CD4-positive, alpha-beta T cell treated with Interleukin-17A for 1 hour (primary cell): ENCODE measurements at places on chromosomes 4 and X.

- no peak for DNase-seq
Measured at GRCh38 chr4:76293772-76294171, 12.8 kb upstream of the STBD1 start.

- no peak for DNase-seq
Measured at GRCh38 chr4:151484396-151485102, 75.6 kb downstream of the FHIP1A start.

- no peak for DNase-seq
Measured at GRCh38 chr4:30495251-30495650, 224.9 kb upstream of the PCDH7 start.

DNA sequence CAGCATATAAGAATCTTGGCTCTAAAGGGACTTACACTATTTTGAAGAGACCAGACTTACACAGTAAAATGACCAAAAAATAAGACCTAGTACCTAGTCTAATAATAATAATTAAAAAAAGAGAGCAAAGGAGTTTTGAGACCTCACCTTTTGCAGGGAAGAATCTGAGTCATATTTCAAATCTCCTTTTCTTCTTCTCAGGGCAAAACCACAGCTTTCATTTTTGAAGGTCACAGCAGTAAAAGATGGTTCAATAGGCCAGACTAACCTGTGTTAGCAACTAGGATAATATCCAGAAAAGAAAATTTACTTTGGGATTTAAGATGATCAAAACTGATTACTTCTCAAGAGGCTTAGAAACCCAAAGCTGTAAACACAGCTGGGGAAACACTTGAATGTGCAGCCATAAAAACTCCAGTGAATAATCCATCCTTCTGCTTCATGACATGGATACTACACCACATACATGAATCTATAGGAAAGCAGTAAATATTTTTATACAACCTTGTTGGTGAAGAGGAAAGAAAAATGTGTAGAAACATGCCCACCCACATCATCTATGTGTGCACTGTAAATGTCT lies 25.9 kb upstream of the LNX1 start:
- no peak for DNase-seq

DNA sequence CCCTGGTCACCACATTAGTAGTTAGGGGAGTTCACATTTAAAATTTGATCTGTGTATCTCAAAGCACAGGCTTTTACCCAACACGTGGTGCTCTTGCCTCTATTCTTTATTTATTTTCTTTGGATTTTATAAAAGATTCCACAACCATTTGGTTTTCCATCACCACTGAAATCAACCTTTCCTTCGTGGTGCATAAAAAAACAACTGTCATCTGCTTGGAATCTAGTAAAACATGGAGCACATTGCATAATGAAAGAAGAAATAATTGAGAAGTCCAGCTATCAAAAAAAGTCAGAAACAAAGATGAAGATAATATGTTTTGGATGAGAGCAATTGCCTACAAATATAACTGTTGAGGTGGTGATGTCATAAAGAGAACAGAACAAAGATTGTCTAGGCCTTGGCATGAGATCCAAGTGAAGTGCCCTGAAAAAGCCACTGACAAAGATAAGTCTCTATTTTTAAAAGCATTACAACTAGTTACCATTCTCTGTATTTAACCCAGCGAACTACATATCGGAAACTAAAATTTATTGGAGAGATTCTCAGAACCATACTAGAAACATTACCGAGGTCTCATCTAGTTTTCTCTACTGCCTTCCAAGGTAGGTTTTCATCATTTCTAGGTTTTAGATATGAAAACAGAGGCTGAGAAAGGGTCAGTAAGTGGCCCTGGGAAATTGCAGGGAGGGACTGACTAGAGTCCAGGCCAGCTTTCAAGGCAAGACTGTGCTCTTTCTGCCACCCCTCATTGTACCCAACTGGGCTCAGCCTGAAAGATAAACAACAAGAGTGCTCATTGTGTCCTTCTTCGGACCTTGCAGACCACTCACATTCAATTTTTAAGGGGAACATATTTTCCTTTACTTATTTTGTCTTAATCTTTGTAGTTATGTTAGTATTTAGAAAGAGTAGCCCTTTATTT lies 127.3 kb downstream of the MAD2L1 start:
- DNase-seq, result no peak

- DNase-seq, result no peak
Measured at GRCh38 chr4:181685911-181686310, 557.3 kb upstream of the TENM3 start.

DNA sequence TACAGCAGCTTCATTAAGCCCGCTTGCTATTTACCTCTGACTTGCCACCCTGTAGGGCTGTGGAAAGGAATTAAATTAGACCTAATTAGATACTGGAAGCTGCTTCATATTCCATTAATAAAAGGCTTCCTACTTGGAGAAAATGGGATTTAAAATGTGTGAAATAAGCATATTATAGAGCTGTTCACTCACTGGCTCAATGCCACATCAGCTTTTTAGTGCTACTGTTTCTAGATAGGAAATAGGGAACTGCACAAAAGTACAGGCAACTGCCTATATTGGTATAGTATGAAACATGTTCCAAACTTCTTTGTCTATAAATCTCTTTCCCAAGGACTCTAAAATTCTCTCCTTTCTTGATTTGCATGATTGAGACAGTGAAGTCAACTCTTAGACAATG lies 407.9 kb upstream of the AADAT start:
- no peak for DNase-seq

- no peak for DNase-seq
Measured at GRCh38 chr4:88573995-88574394, 18.3 kb upstream of the HERC3 start.

DNA sequence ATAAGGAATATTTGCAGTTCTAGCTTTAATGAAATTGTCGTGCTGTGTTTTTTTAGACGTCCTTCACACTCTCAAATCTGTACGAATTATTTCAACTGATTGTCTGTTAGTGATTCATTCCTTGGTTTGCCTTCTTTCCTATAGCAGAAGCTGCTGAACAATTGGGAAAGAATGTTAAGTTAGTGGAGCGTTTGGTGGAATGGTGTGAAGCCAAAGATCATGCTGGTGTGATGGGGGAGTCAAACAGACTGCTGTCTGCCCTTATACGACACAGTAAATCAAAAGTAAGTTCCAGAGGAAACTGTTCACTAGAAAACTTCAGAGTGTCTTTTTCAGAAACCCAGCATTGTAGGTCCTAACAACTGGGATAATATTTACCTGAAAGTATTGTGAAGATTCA lies 159.9 kb downstream of the RAP1GDS1 start:
- DNase-seq, result no peak

- DNase-seq, result no peak
Measured at GRCh38 chrX:45614853-45615252, 414.2 kb upstream of the DIPK2B start.

GRCh38 chr4:165506849-165507248 lies 128.0 kb downstream of the CPE start:
- DNase-seq, result no peak

DNA sequence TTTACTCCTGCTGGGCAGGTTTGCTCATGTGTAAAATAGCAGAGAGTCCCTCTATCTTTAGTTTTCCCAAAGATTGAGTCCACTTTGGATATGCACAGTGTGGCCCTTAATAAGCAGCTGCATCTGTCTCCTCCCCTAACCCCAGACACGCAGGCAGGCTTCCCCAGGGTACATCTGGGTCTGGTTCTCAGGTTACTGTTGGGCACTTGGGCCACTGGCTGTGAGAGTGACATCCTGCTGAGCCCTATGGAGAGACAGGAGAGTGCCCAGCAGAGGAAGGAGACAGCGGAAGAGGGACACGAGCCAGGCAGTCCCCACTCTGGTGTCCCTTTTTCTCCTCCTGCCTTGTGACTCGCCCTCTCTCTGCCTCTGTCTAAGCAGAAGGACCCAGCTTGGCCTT lies 16.0 kb downstream of the XK start:
- no peak for DNase-seq

DNA sequence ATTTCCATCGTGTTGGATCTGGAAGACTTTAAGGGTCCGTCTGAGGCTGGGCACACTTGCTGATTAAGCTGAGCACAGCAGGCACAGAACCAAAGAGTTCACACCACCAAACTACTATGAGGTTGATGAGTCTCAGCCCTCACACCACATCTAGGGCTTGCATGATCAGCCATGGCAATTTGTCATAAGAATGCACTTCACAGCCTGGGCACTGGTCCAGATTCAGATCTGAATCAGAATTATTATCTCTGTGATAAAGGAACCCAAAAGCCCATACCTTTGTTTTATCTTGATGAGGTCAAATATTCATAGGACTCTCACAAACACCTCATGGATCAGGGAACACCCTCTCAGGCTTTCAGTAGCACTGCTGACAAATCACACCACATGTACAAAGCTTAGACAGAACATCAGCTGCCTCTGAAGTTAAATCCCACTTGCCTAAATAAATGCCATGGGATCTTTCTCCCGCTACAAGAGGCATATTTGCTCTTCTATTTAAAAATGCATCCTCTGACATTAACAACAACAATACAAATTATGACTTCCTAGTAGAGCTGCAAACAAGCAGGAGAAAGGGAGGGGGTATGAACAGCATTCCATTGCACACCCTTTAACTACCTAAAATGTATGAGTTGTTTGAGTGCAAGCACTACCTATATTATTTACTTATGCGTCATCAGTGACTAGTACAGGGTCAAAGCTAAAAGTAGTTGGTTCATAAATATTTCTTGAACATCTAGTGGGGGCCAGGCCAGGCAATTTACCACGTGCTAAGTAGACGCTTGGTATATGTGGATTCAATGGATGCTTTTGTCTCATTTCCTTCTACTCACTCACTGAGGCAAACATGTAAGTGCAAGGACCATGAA lies 186.3 kb upstream of the FGF13 start:
- no peak for DNase-seq

GRCh38 chrX:9278475-9279233 lies 186.2 kb upstream of the TBL1X start:
- DNase-seq, result no peak

DNA sequence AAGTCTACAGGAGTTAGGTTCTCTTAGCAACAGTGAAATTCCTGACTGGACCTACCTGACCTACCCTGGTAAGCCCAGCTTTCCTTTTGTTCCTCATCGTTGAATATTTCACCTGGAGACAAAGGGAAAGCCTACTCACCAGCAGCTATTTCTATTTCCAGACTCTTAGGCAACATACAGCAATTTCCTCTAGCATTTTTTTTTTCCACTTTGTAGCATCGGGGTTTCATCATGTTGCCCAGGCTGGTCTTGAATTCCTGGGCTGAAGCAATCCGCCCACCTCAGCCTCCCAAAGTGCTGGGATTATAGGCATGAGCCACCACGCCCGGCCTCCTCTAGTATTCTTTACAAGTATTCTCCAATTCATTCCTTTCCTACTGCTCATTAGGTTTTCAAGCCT lies 6.8 kb upstream of the S100G start:
- no peak for DNase-seq

DNA sequence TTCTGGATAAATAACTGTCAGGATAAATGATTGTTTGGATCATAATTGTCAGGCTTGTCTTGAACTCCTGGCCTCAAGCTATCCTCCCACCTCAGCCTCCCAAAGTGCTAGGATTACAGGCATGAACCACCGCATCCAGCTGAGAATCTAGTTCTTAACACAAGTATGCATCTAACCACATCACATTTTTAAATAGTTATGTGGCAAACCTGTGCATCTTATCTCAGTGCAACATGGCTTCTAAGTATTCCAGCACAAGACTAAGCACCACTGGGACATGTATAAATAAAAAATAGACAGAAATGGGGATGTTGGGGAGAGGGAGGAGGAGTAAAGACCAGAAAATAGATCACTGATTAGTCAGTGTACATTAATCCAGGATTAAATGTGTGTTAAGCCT lies 74.7 kb upstream of the TBL1X start:
- DNase-seq, result no peak

DNA sequence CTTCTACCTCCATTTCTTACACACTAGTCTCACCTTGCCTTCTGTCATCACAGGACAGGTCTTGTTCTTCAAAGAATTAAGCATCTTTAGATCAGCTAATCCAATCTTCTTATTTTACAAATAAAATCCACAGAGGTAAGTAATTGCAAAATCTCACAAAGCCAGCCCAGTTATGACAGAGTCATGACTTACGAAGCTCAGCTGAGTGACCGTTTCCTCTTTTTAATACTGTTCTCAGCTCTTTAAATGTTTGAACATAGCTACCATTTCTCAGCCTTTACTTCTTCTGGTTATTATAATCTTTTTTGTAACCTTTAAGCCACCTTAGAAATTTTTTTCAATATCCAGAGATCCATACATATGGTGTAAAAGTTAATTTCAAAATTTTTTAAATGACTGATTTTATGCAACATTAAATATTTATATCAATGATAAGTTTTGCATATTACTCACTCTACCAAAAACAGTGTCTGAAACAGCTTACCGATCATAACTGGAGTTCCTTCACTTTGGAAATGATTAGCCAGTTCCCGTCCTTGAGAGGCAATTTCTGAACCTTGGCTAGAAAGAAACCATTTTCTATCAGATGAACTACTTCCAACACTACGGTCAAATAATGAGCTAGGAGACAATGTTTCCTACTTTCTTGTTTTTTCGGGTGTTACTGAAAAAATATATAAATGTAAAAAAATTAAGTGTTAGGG lies 8.8 kb downstream of the ANKRD37 start:
- no peak for DNase-seq

DNA sequence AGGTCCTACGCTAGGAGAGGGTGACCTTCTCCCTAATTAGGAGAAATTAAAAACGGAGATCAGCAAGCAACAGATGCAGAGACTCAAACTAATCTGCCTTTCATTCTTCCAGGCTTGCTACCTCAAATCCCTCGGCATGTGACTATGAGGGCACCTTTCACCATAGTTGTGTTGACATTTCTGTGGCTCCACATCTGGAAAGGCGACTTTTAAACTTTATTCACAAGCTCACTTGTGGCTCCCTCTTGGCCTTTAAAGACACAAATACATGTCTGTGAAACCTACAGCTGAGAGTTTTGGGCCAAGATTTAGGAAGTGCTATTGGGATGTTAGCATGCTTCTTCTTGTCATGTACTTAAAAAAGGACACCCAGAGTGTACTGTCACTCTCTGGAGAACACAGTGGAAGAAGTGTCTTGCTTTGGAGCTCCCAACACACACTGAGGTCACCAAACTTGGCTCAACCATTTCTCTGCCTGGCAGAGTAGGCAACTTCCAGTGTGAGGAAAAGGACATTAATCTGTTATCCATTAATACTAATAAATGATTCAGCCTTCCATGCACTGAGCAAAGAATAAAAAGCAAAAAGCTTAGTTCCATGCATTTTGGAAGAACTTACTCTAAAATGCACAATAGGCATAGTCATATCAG lies 60.1 kb downstream of the LDB2 start:
- DNase-seq, result no peak

DNA sequence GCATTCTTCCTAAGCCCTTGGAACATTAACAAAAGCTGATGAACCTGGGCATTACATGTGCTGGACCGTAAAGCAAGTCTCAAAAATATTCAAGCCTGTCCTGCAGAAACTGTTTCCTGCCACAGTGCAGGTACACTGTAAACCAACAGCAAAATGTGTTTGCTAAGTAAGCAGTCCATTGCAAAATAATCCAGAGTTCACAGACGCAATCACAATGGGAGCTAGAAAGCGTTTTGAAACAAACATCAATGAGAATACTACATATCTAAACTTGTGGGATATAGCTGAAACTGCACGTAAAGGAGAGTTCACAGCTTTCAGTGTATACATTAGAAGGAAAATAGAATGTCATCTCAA lies 61.6 kb downstream of the RGS12 start:
- no peak for DNase-seq
